ENCODE measurements at places on chromosomes 6 and 20. TPM values are rescaled to one million over a fixed set of nuclear protein-coding genes. Genes with fewer than 3 reads are reported as not detected.

OPN5 gene
- not detected for total RNA-seq

CTCFL gene
- not detected for total RNA-seq

DNA sequence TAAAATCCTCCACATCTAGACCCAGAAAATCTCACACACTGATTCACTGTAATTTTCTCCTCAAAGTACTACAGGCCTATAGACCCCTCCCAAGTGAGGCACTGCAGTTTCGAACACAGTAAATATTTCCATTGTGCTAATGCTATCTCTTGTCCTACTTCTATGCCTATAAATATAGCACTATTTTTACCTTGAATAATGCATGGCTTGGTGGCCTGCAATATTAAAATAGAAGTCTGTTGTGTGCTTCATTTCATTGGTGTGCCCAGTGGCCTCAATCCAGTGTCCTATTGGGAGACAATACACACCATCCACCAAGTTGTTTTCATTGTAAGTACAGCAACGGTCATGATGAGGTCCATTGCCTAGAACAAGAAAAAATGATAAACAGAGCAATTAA lies 49.4 kb downstream of the EPM2A start:
- no peak for DNase-seq

DNA sequence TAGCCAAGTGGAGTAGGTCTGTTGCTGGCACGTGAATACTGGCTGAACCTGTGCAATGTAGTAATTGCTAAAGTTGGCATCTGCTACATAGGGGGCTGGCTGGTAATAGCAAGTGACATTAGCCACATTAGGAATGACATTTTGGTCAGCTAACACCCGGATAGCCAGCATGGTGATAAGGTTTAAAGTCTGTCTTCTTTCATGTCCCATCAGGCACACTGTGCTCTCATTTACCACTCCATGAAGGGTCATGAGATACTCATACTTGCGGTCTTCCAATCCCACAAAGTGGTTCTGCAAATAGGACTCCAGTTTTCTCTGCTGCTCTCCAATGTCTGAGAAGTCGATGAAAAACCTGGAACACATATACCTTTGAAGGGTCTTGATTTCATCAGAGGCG lies 2.8 kb downstream of the TENT5A start:
- peak; percentile 58 for DNase-seq

- no peak for DNase-seq
Measured at GRCh38 chr6:143513410-143513809, 1.9 kb upstream of the FUCA2 start.
